ENCODE measurements at places on chromosomes 1 and 21. TPM values are rescaled to one million over a fixed set of nuclear protein-coding genes. Genes with fewer than 3 reads are reported as not detected.

GRCh38 chr1:73804935-73805334 is 393.0 kb downstream of the LRRIQ3 start:
- DNase-seq: no peak
- H3K4me3 ChIP-seq: no peak overlapping the region
- no peaks in the 10 kb centered on the region for H3K4me1 ChIP-seq
- no peak overlapping the region for H3K27ac ChIP-seq
- H3K27me3 ChIP-seq: no peaks in the 10 kb centered on the region

DNA sequence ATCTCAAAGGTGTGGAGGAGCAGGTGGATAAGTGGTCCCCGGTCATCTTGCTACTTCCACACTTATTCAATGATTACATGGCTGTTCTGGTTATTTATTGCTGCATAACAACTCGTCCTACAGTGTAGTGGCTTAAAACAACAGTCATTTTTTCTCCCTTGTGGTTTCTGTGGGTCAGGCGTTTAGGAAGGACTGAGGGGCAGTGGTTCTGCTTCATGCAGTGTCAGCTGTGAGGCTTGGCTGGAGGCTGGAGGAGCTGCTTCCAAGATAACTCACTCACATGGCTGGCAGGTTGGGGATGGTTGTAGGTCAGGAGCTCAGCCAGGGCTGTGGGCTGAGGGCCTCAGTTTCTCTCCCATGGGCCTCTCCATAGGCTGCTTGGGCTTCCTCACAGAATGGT is 5.9 kb upstream of the SLC6A17 start:
- H3K36me3 ChIP-seq: no peaks in the 10 kb centered on the region
- no peak overlapping the region for H3K27ac ChIP-seq
- peaks cover 7% of the 10 kb centered on the region for H3K27me3 ChIP-seq
- no peak overlapping the region for H3K4me3 ChIP-seq

DNA sequence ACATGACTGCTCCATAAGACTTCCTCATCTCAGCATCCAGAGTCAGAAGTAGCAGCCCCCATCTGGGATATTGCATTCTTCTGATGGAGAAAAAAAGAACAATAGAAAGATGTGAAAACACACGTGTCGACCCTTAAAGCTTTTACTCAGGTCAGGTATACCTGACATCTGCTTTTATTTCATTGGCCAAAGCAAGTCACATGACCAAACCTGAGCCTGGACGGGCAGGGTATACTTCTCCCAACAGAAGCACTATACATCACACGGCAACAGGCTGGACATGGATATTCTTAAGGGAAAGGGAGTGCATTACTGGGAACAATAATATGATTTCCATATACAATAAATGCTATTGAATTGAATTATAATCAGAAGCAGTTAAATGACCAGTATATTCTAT is 243.3 kb downstream of the LMO4 start:
- H3K4me3 ChIP-seq: no peak overlapping the region
- no peaks in the 10 kb centered on the region for H3K27me3 ChIP-seq
- no peaks in the 10 kb centered on the region for H3K36me3 ChIP-seq
- DNase-seq: no peak

DNA sequence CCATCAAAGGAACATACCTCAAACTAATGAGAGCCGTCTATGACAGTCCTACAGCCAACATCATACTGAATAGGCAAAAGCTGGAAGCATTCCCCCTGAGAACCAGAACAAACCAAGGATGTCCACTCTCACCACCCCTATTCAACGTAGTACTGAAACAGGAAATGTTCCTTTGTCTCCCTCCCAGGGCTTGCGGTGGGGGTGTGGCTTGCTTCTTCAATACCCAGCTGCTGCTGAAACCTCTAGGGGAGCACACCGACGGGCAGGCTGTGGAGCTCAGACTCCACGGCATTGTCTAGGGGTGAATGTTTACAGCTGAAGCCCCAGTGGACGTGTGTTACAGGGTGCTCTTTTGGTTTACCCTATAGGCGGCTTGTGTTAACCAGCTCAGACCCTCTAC is 30.5 kb upstream of the B3GALT2 start:
- H3K27ac ChIP-seq: no peak overlapping the region
- no peak for DNase-seq
- H3K36me3 ChIP-seq: peaks cover 48% of the 10 kb centered on the region
- no peaks in the 10 kb centered on the region for H3K27me3 ChIP-seq

DNA sequence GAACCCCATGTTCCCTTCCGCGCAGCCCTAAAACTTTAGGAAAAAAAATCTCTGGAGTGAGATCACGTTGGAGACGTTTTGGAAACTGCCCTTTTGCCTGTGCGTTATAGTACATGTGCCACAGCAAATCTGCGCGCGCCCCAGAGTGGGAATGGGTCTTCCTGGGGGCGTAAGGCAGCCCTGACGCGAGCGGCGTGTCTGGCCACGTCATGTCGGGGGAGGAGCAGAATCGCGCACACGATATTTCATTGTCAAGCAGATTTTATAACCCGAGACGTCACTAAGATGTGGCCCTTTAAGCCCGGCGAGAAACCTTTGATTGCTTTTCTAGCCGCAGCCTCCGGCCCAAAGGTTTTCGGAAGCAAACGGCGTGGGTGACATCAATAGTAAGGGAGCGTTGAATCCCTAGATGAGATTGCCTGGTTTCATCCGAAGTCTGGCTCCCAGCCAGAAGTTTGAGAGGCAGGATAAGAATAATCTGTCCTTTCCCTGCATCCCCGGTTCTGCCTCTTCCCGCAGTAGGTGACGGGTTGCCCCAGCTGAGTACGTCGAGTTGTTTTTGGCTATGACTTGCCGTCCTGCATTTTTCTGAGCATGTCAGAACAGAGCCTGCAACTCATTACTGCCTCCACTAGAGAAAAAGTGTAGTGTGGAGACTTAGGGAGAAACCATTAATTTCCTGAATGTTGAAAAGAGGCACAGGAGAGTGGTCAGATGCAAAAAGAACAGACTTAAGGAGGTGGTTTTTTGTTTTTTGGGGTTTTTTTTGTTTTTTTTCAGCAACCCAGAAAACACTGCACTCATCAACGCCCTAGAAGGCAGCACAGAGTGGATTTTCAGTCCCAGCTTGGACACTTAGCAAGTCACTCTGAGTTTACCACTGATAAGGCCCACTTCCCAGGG is 817 bp upstream of the PMVK start:
- peaks cover 42% of the 10 kb centered on the region for H3K4me1 ChIP-seq
- DNase-seq: peak; percentile 94
- peak overlapping the region; percentile 74 for H3K4me3 ChIP-seq
- no peaks in the 10 kb centered on the region for H3K27me3 ChIP-seq
- peak overlapping the region; percentile 98 for H3K27ac ChIP-seq

DNA sequence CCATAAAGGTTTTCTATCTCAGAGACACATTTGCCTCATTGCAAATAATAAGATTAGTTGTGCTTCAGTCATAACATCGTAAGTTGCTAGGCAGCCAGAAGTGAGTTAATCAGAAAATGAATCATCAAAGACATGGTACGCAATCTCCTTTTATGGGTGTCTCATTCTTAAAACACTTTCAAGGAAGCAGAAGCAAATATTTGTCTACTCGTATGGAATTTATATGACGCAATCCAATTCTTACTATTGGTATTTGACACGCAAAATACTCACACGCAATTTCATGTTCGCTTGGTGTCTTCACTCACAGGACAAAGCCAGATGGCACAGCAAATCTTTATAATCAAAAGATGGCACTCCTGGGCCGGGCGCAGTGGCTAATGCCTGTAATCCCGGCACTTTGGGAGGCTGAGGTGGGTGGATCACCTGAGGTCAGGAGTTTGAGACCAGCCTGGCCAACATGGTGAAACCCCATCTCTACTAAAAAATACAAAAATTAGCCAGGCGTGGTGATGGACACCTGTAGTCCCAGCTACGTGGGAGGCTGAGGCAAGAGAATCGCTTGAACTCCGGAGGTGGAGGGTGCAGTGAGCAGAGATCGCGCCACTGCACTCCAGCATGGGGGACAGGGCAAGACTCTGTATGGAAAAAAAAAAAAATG is 56.4 kb downstream of the HLCS start:
- H3K27ac ChIP-seq: peak overlapping the region; percentile 51
- no peaks in the 10 kb centered on the region for H3K36me3 ChIP-seq

The FAM110D gene
- 2.3 TPM for total RNA-seq

The SH2D1B gene
- total RNA-seq: 1.2 TPM

The FCRL5 gene
- 1.1 TPM for total RNA-seq

Data from left lung (tissue), 14 donors.